Activated naive CD4-positive, alpha-beta T cell (primary cell): ENCODE measurements at places on chromosomes 7 and 10.

GRCh38 chr7:158372400-158373342 is 215.0 kb downstream of the PTPRN2 start:
- DNase-seq, result no peak

DNA sequence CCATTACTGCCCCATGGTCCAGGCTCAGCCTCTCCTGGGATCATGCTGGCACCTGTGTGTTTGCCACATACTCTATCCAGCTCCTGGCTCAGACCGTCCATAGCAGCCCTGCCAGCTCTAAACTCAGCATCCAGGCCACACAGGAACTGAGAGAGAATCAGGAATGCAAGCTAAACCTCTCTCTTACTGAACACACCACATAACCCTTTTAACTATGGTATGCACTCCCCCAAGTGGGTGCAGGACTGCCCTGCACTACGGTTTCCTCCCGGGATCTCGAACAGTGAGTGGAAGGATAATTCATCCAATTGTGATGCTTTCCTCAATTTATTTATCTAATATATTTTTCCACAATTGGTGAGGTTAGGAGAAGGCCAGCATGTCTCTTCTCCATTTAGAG is 17.1 kb upstream of the ZNF800 start:
- DNase-seq, result no peak

DNA sequence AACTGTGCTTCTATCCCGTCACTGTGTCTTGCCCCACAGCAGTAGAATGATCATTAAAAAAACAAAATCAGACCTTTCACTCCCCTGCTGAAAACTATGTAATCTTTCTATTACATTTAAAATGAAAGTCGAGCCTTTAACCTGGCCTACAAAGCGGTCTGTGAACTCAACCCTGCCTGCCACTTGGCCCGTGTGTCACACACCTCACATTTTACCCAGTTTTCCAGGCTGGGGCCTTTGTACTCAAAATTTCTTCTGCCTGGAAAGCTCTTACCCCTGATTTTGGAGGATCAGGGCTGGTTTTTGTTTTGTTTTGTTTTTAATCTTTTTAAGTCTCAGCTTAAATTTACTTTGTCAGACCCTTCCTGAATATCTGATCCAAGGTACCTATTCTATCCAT is 82.1 kb downstream of the UBE2H start:
- DNase-seq, result no peak

- DNase-seq, result no peak
Observed at GRCh38 chr7:27198138-27198841, 1.6 kb downstream of the HOXA13 start.

- no peak for DNase-seq
Observed at GRCh38 chr7:12942609-12943008, 255.2 kb downstream of the ARL4A start.

DNA sequence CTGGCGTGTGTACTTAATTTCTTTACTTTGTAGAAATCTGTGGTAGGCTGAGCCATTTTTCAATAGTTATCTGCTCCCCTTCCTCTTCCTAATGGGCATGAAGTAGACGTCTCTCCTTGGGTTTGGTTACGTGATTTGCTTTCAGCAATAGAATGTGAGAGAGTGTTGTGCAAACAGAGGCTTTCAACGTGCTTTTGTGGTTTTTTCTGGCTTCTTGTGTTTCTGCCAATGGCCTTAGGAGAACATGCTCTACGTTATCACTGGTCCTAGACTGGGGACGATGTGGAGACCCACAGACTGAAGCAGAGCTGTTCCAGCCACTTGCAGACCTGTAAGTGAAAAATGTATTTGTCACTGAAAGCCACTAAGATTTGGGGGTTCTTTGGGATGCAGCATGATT is 107.2 kb upstream of the NPTX2 start:
- DNase-seq, result no peak

DNA sequence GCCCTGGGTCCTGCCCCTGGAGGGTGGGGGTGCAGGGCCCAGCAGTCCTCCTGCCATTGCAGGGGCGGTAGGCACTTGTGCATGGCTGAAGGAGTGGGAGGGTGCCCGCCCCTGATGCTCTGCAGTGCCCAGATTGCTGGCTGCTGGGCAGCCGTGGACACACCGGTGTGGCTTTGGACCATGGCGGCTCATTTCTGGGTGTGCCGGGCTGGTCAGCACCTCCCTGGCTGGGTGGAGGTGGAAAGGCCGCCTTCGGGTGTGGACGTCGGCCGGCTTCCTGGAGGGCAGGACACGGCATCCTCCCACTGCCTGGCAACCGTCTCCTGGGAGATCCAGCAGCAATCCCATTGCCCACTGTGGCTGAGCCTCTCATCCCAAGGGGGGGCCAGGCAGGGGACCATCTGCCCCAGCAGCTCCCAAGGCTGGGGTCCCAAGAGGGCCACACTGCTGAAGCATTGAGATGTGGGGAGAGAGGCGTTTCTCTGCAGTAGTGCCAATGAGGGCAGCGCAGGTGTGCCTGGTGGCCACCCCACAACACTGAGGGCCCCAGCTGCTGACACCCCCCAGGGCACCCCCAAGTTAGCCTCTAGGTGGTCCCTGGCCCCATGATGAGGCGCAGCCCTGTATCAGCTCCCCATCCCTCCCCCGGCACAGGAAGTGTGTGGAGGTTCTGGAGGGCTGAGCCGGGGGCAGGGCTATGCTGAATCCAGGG is 12.9 kb downstream of the TTYH3 start:
- DNase-seq, result no peak

GRCh38 chr7:133941496-133941895 is 185.6 kb upstream of the LRGUK start:
- DNase-seq, result no peak

GRCh38 chr7:98745722-98746318 is 124.0 kb downstream of the TMEM130 start:
- DNase-seq, result peak; percentile 66

GRCh38 chr10:104318326-104318725 is 19.9 kb downstream of the ITPRIP start:
- DNase-seq, result no peak

GRCh38 chr7:43179393-43179792 is 66.9 kb downstream of the HECW1 start:
- no peak for DNase-seq

DNA sequence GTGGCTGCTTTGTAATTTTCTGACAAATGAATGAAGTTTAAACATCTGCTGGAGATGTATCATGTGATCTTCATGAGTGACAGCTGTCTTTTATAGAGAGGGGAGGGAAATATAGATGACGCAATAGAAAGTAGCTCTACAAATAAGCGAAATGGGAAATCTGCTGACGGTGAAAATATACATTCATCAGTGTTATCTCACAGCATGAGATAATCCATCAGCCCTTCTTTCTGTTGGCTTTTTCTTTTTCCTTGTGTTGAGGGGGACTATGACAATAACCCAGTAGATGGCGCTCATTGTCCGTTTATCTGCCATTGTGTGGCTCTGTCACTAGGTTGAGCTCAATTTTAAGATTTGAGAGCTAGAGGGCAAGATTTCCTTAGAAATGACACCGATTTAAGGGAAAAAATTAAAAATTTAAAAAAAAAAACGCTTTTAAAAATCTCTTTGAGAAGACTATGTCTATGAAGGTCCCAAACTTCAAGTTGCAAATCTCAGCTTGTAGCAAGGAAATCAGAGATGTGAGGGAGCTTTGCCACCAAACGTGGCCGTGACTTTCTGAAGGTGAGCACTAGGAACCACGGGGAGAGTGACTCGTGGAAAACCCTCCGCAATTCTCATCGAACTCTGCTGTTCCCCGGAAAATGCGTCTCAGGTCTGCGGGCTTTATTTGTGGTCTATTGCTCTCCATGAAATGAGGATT is 114.6 kb upstream of the SFMBT2 start:
- no peak for DNase-seq

DNA sequence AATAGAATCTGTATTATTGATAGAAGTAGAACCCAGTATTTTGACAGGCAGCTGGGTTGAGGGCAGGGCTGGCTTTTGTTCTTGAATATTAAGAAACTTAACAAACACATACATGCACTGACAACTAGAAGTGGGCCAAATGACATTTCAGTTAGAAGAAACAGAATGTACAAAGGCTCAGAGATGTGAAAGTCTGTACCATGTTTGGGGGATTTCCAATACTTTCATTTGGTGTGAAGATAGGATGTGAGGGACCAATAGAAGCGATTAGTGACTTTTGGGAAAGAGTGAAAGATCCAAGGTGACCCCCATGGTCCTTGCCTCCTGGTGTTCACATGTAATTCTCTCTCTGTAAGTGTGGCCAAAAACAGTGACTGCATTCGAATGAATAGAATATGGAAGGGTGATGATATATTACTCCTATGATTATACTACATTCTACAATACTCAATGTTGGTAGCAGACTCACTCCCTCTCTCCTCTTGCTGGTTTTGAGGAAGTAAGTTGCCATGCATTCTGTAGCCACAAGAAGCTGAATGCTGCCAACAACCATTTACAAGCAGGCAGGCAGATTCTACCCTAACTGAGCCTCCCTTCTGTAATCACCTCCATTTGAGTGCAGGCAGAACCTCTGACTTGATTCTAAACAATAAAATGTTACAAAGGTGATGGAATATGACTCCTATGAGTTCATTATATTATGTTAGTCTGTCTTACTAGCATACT is 151.4 kb downstream of the TMEM168 start:
- DNase-seq, result no peak

DNA sequence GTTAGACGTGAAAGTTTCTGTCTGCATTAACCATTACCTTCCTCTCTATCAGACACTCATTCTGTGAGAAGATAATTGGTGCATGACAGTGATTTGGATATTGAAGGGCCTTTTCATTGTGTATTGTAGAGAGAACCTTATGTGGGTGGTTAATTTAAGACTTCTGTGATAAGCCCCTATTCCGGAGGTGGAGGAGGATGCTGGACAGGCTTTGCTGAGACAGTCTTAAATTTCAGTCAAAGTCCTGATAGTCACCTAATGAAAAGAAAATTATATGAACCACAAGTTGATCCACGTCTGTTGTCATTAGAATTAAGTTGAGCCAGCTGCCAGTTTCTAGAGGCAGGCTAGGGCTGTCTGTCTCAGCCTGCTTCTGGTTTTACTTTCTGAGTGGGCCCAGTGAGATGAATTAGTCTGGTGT is 62.9 kb downstream of the CELF2 start:
- no peak for DNase-seq

- no peak for DNase-seq
Observed at GRCh38 chr7:6615723-6616555, 529 bp downstream of the ZNF853 start.

GRCh38 chr10:32377458-32378259 is 30.7 kb upstream of the EPC1 start:
- no peak for DNase-seq

- no peak for DNase-seq
Observed at GRCh38 chr7:74042746-74043522, 15.0 kb downstream of the ELN start.

DNA sequence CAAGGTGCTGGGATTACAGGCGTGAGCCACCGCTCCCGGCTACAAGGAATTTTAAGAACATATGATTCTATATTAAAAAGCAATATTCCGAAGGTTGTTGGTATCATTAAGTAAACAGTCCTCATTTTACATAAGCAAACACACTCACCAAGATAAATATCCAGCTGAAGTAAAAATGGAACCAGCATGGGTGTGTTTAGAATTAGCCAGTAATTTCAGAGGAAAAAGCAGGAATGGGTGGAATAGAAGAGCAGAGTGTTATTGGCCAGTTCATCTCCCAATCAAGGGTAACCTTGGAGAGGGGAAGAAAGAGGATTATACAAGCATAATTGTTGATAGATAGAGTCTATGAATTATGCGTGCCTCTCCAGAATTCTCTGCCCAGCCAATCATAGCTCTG is 31.7 kb upstream of the MAT1A start:
- no peak for DNase-seq

DNA sequence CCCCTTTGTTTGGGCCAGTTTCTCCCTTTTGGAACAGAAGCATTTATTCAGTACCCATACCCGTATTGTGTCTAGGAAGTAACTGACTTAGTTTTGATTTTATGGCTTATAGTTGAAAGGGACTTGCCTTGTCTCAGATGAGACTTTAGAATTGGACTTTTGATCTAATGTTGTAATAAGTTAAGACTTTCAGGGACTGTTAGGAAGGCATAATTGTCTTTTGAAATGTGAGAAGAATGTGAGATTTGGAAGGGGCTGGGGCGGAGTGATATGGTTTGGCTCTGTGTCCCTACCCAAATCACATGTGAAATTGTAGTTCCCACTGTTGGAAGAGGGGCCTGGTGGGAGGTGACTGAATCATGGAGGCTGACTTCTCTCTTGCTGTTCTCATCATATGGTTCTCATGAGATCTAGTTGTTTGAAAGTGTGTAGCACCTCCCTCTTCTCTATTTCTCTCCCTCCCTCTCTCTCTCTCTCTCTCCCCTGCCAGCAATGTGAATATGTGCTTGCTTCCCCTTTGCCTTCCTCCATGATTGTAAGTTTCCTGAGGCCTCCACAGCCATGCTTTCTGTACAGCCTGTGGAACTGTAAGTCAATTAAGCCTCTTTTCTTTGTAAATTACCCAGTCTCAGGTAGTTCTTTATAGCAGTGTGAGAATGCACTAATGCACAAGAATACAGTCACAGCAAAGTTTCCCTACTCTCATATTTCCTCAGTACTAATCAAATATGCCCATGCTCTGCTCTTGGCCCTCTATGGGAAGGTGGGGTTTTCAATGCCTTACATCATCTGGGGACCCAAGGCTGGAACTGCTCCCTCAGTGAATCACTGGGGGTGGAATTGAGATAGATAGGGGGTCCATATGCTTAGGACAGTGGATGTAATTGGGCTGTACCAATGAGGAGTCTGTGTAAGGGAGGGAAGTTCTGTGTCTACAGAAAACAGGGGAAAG is 17.2 kb upstream of the AKR1C1 start:
- no peak for DNase-seq
